ENCODE measurements at places on chromosomes 12 and 14.

DNA sequence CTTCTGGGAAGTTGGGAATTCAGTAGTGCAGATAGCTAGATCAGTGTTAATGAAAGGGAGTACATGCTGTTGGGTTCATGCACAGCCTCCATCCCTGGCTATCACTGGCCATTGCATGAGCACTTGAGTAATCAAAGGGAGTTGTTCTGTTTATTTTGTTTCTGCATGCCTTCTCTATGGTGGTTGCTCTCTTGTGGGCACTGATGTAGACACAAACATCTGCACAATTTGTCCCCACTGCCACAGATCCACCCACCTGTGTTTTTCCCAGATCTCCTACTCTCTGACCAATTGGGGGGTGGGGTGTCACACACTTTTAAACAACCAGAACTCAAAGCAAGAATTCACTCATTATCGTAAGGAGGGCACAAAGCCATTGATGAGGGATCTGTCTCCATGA, 89.7 kb upstream of the DHRS4 start:
- DNase-seq: no peak

- no peak for DNase-seq
Measured at GRCh38 chr12:64566831-64567517, 43.3 kb upstream of the RASSF3 start.

DNA sequence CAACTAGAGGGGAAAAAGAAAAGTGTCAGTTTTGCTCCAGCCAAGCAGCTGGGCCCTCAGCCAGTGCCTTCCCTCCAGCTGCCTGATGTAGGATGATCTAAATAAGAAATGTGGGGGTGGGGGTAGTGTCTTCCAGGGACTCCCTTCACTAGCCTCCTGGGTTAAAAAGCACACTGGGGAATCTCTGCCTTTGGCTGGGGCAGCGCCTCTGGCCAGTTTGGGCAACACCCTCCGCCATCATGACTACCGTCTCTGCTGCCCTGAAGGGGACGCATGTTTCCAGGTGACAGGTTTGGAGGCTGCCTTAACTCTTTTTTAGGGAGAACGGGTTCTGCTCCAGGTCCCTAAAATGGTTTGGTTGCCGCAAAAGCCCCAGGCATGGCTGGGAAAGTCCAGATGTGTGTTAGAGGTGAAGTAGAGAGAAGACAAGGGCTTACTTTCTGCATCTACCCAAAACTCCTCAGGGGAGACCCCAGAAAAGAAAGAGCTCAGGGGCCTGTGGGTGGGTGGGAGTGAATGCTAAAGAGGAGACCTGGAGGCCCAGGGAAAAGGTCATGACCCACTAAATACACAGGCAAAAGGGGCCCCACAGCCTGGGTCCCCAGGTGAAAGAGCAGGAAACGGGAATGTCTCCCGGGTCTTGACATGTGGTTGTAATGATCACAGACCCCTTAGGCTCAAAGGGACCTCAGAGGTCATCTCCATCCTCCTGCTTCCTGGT, 132.8 kb upstream of the CCND2 start:
- DNase-seq: no peak

DNA sequence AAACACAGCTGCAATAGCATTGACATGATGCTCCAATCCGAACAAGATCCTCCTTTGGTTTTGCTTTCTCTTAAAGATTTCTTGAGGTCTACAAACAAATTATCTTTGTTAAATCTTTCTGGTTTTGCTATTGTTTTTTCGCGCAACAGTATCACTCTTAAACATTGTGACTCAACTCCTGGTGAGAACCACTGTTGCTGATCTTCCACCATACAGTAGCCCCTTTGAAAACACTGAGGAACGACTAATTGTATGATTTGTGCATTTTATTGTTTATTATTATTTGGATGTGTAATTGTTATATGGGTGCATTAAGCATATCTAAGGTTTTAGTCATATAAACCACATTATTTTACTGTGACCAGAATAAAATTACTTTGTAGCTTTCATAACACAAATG, 282.8 kb downstream of the EGLN3 start:
- DNase-seq: no peak

DNA sequence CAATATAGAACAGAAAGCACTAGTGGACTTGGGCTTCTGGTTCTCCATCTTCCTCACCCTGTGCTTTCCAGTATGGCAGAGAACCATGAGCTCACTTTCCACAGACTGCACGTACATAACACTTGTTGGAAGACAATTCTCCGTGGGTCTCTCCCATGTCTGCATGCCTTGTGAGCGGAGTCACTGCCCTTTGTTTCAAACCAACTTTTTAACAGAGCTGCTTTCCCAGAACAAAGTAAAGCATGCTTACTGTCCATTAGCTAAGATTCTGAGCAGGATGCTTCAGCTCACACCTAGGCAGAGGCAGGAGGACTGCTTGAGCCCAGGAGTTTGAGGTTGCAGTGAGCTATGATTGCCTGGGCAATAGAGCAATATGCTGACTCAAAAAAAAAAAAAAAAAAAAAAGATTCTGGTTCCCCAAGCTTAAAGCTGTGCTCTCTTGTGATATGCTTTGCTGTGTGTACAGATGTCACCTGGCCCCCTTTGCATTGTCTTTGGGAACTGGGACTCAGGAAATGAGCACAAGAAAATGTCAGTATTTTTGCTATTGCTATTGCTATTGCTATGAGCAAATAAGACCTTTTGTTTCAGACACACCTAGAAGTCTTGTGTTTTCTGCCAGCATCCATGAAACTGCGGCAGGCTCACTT, 54.6 kb upstream of the PTGR2 start:
- no peak for DNase-seq

- peak; percentile 93 for DNase-seq
Measured at GRCh38 chr14:93939304-93940229, 12.4 kb downstream of the FAM181A start.

- no peak for DNase-seq
Measured at GRCh38 chr12:94761559-94761958, 111.2 kb upstream of the TMCC3 start.

- no peak for DNase-seq
Measured at GRCh38 chr14:22489957-22490950, 98.8 kb downstream of the DAD1 start.

- no peak for DNase-seq
Measured at GRCh38 chr12:93883436-93884154, 206.4 kb downstream of the CRADD start.

- no peak for DNase-seq
Measured at GRCh38 chr14:47919997-47920396, 244.6 kb upstream of the MDGA2 start.

GRCh38 chr12:87266305-87266704, 762.9 kb downstream of the C12orf50 start:
- DNase-seq: no peak

- no peak for DNase-seq
Measured at GRCh38 chr14:96345669-96346068, 17.5 kb downstream of the ATG2B start.

GRCh38 chr12:29580971-29581370, 83.5 kb upstream of the OVCH1 start:
- DNase-seq: no peak

DNA sequence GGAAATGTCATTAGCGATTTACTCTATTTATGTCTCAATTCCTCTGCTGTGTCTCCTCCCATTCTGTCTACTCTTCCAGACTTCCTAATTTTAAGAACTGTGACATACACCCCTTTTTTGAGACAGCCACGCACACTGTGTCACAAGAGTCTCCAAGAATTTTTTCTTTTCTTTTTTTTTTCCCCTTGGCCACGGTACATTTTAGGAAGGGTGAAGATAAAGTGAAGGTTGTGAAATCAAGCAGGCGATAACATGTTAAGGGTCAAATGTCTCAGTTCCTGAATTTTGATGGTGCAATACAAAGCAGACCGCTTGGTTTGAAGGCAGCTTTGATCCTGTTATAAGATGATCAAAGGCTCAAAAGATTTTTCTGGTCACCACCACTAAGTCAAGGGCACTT, 4.3 kb downstream of the OLR1 start:
- no peak for DNase-seq

DNA sequence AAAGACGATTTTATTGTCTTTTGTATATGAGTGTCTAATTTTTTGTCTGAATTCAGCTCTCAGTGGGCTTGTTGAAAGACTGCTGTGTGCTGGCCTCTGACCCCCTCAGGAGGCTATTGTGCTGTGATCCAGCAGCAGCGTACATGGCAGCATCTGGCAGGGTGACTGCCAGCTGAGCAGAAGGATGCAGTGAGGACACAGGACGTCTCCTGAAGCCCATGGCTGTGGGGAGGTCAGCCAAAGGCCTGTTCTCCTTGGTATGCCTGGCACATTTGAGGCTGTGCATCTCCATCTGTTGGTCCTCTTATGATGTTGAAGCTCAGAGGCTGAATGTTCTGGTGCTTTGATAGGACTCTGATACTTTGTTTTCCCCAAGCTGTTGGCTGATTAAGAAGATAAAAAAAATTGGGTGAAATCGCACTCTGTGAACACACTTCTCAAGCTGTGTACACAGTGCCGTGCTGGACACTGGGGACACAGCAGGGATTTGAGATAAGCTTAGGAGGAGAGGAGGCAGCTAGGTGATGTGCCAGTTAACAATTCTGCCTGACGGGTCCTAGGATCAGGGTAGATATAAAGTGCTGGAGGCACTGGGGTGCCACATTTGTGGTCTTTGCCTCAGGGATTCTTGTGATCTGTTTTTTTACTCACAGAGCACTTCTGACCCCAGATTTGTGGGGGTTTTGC, 37.5 kb downstream of the EID3 start:
- DNase-seq: no peak

DNA sequence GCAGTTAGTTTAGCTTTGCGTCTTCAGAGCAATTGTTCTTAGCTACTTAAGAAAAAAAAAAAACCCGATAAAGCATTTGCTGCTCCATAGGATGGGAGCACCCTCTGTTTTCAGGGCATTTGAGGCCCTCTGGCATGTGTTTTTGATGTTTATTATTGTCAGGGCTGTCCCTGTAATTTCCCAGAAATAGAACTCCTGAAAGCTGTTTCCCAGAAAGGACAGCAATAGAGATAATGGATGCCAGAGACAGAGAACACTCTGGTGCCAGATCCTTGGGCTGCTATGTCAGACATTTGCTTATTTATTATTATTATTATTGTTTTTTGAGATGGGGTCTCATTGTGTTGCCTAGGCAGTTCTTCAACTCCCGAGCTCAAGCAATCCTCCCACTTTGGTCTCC, 201.3 kb downstream of the ALG10 start:
- DNase-seq: no peak

DNA sequence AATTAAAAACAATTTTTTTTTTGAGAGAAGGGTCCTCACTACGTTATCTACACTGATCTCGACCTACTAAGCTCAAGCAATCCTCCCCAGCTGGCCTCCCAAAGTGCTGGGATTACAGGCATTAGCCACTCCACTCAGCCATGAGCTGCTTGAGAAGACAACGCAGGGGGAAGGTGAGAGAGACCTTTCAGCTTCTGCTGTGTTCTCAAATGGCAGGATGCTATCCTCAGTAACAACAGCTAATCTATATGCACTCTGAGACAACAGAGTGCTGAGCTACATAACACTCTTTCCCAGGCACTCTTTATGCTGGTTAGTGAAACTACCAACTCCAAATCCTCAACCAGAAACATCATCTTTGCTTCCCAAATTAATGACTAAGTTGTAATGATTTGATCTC, 526.1 kb downstream of the CCER1 start:
- no peak for DNase-seq

GRCh38 chr14:22105624-22106006, 432.0 kb upstream of the OR4E1 start:
- DNase-seq: no peak

DNA sequence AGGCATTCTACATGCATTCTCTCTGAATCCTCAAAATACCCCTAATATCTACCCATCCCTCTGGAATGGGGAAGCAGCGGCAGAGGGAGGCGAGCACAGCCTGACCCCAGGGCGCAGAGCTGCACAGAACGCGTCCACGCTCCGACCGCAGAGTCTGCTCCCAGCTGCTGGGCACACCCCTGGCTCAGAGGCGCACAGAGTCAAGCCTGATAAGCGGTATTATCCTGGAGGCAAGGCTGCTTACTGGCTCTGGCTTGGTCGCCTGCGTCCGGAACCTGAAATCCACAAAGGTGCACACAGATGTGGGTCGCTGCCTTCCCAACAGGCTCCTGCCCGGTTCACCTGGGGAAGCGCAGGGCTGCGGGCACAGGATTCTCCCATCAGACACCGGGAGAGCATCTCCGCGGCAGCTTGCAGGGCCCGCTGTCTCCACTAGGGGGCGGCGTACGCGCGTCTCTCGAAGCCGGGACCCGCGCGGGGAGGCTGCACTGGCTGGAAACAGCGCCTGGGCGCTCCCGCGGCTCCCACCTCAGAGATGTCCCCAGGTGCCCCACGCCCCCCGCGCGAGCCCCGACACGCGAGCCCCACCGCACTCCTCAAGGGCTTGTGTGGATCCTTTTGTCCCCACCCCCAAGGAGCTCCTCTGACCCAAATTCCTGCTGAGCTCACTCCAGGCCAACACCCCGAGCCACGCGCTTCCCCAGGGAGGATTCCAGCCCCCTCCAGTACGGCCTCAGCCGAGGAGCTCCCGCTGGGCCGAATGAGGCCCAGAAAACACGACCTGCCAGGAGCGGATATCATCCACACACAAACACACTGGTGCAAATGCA, 120.1 kb upstream of the FZD10 start:
- DNase-seq: no peak

DNA sequence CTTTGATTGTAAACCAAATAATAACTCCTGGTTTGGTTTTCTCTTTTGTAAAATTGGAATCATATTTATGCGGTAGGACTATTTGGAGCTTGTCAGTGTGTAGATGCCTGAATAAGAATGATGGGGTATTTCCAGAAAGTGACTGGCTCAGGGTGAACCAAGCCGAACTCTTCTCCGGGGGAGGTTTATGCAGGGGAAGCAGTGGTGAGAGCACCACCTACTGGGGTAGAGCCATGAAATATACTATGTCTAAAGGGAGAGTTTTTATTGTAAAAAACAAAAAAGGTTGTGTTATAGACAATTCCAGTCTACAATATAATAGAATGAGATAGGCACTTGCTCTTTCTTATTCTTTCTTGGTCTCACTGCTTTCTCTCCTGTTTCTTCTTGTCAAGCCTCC, 222.9 kb upstream of the SLC16A7 start:
- DNase-seq: no peak

DNA sequence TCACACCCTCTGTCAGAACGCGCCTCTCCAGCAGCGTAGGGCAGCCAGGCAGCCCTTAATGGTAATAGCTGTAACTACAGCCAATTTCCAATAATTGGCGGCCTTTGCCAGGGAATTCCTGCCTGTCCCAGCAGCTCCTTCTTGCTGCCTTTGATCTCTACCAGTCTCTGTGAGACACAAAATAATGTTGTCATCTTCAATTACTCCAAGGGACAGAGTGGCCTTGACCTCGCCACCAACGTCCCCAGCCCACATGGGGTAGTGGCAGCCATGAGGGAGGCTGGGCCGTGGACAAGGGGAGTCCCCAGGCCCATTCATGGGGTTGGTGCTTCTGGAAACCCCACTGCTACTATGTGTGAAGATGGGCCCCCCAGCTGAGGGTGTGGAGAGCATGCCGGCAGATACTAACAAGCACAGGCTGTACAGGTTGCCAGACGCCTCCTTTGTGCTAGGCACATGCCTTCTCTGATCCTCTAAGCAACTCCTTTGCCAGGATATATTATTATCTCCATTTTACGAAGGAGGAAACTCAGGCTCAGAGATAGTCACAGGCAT, 17.4 kb upstream of the CLMN start:
- no peak for DNase-seq

Data from stimulated activated CD8-positive, alpha-beta memory T cell treated with anti-CD3 and anti-CD28 coated beads, Interleukin-4, amount 100 ng/mL, for 4 hours (primary cell).